Stimulated activated naive CD8-positive, alpha-beta T cell treated with anti-CD3 and anti-CD28 coated beads, Interleukin-15, Interleukin-2, amounts not matched to agents 100 U/mL and 50 U/mL, for 24 hours (primary cell): ENCODE measurements at places on chromosomes 5 and 9.

- DNase-seq: no peak
Measured at GRCh38 chr5:61207884-61208283, 45.6 kb upstream of the SMIM15 start.

- no peak for DNase-seq
Measured at GRCh38 chr5:100709771-100710170, 174.6 kb downstream of the FAM174A start.

GRCh38 chr5:7068899-7069298 lies 327.0 kb upstream of the ADCY2 start:
- DNase-seq: no peak

DNA sequence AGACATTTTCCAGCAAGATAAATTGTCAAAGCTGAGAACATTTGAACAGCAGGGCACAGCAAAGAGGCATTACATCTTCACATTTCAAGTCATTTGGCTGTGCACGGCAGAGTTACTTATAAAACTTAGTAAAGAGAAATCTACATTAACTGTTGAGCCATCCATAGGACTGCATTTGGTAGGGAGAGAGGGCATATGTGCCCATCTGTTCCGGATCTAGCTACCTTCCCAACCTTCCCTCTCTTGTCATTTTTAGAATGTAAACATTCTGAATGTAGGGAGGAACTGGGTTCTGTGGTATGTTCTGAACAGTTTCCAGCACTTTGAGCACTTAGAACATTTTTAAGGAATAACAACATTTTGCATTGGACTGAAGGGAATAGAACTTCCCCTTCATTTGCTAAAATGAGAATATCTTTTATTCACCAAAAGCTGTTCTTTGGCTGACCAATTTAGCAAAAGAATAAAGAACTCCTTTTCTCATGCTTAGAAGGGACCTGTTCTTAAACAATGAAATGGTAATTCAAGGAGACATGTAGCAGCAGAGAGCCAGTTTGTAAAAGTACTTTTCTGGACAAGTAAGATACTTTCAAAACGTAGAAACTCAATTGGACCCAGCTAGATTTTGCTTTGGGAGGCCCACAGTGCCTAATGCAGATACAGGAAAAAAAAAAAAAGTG lies 104.4 kb downstream of the CETN3 start:
- no peak for DNase-seq

DNA sequence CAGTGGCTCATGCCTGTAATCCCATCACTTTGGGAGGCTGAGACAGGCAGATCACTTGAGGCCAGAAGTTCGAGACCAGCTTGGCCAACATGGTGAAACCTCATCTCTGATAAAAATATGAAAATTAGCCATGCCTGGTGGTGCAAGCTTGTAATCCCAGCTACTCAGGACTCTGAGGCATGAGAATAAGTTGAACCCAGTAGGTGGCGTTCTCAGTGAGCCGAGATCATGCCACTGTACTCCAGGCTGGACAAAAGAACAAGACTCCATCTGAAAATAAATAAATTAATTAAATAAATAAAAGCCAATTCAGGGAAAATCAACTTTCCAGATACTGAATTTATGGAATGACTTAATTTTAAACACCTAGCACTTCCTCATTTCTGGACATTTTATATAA lies 1722.1 kb downstream of the MAT2B start:
- DNase-seq: no peak

DNA sequence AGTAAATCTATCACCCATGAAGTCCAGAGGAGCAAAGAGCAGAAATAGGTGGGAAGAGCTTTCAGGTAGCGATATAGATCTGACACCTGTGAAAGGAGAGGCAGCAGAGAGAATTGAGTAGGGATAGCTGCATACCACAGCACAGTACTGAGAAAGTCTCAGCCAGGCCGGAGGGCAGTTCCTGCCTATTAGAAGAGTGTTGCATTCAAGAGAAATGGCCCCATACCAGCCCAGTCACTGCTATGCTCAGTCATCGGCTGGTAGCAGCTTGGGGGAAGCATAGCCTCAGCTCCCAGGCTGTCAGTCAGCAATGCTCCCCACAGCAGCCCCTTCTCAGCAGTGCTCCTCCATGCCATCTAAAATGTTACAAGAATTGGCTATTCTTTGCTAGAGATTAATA lies 285.1 kb upstream of the CDH6 start:
- DNase-seq: no peak

- no peak for DNase-seq
Measured at GRCh38 chr5:84299959-84300358, 84.7 kb downstream of the EDIL3 start.

DNA sequence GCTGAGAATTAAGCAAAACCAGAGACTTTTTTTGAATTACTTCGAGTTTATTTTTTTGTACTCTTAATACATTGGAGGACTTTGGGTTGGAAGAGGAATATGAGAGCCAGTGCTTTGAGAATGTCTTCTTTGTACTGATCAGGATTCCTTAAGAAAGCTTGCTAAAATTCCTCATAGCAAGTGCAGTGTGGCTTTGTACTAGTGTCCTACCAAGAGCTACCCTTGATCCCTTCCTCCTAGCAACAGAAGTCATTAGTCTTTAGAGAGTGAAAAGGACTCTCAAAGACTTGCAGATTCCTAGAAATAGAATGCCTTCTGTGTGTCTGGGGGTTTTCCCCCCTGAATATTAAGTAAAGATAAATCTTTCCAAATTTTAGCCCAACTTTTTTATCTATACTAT lies 276.1 kb downstream of the ARHGAP26 start:
- DNase-seq: no peak

DNA sequence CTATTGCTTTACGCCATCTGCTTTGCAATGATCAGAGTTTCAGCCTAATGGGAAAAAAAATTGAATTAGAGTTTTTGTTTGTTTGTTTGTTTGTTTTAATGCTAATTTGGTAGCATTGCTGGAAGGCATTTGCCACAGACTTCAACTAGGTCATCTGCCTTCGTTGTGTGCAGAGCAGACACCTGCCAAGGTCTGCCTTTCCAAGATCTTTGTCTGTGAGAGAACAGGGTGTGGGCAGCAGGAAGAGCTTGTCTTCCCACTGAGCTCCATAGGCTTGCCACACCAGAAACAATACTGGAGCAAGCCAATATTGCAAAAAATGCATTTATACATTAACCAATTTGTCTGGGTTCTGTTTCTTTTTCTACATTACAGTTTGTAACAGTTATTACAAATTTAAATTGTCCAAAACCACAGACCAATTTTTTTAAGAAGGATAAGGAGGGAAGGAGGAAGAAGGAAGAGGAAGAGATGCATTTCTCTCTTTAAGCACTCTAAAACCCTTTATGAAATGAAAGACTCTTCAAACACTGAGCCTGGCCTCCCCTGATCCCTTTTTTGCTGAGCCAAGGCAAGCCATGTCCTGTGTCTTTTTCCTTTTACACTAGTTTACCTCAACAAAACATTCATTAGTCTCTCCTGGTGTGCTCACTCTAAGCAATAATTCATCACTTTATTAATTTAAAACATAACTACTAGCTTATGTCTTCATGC lies 210.5 kb downstream of the SNX18 start:
- DNase-seq: no peak

DNA sequence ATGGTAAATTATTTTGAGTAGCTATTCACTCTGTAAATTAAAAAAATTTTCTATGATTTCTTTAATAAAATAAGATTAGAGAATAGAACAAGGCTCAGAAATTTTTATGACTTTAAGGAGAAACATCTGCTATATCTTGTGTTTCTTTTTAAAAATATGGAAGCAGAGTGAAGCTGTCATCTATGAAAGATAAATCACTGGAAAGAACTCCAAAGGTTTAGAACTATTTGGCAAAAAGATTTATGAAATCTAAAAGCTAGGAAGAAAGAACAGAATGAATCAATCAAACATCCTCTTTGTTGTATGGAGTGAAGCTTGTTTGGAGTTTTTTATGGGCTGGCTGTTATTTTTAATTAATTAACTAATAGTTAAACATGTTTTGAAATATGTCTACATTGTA lies 89.8 kb upstream of the ACTBL2 start:
- no peak for DNase-seq

DNA sequence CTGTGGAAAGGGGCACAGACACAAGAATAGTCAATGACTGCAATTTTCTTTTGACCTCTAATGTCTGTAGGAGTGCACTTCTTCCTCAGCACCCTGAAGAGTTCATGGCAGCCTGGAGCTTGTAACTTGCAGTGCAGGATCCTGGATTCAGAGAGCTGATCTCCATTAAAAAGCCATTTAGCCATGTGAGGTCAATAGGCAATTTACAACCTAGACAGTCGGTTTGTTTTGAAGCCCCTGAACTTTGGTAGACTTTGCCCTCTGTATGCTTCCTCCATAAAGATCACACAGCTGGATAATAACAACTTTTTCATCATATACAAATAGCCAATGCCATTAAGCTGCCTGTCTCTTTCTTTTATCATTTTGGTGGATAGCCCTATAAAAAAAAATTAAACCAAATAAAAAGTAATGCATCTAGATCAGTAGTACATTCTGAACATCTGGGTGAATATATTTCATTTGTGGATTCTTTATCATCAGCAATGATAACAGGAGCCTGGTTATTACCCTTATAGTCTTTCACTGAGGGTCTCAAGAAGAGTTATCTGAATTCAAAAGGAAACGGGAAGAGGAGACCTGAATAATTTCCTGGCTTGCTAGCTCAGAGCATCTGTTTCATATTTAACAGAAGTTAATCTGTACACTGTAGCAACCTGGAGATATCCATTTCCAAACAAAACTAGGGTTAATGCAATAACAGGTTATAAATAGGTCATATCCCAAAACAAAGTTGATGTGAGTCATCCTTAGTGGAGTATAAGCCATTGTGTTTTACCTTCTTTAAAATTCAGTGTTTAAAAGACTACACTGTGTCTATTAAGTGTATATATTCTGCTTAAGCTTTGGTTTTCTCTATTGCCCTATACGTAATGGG lies 193.8 kb upstream of the ACTBL2 start:
- no peak for DNase-seq

GRCh38 chr9:74653410-74654080 lies 156.4 kb downstream of the RORB start:
- no peak for DNase-seq

DNA sequence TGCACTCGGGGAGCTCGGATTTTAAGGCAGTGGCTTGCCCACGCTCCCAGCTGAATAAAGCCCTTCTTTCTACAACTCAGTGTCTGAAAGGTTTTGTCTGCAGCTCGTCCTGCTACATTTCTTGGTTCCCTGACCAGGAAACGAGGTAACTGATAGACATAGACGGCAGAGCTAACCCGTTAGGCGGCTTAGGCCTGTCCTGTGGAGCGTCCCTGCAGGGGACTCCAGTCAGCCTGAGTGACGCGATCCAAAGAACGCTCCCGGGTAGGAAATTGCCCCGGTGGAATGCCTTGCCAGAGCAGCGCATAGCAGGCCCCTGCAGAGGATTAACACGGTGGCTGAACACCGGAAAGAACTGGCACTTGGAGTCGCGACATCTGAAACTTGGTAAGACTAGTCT lies 1.8 kb upstream of the SELENOP start:
- no peak for DNase-seq

- DNase-seq: no peak
Measured at GRCh38 chr5:37771203-37771611, 68.6 kb downstream of the GDNF start.

- DNase-seq: no peak
Measured at GRCh38 chr5:36721664-36722235, 115.3 kb downstream of the SLC1A3 start.

DNA sequence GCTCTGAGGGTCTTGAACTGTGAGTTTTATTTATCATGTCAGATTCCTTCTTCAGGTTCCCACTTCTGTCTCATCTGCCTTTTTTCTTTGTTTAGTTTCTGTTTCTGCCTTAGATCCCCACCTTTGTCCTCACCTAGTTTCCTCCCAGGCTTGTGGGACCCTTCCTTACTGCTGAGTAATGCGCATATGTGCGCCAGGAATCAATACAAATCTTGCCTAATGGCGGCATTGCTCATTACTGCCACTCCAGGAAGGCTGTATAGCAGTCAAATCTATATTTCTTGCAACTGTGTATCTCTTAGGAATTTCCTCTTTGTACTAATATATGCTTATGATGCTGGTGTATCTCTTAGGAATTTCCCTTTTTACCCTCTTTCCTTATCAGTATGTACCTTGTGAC lies 465.4 kb downstream of the DMRT2 start:
- no peak for DNase-seq

DNA sequence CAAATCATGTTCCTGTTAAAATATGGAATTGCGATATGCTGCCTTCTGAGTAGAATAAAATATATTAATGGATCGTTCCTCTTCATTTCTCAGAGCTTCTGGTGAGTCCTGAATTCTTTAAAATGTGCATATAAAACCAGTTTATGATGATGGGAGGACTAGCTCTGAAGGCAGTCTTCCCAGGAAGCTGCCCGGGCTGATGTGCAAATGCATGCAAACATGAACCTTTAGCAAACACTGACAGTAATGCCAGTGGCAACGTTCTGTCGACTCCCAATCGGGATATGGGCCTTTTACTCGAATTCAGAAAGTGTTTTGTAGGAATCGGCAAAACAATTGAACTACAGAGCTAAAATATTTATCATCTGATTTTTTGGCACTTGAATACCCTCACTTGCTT lies 93.6 kb downstream of the TLE4 start:
- DNase-seq: no peak

DNA sequence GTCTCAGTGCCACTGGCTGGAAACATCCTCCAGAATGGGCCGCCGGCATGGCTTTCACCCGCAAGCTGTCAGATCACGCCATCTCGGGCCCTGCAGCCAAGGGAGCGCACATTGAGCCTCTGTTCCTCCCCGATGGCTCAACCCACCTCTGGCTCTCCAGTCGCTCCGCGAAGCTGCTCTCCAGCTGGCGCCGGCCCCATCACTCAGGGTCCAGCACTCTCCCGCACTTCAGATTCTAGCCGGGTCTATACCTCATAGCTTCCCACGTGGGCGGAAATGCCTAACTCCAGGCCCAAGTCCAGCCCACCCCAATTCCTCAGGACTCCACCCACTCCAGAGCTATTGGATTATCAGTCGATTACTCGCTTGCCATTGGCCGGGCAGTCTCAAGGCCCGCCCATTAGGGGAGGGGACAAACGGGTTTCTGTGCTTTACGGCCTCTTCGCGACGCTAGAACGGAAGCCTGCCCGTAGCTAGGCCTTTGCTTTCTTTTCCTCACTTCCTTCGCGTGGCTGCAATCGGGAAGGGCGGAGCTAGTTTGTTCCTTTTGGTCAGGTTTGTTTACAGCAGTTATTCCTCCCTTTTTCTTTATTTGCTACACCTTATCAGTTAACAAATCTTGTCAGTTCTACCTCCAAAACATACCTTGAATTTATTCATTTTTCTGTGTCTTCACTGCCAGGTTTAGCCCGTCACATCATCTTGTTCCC lies at the start of gene NOL6:
Gene NOL6 (minus strand): TSS at position 282 of the 710 bp plus-strand sequence. CDS start 82 bp downstream, at position 200.
- DNase-seq: peak; percentile 98
